ENCODE measurements at places on chromosomes 5 and 9. TPM values are rescaled to one million over a fixed set of nuclear protein-coding genes. Genes with fewer than 3 reads are reported as not detected.

Gene PCDHGC3
- total RNA-seq = 28.1 TPM

Gene PROB1
- total RNA-seq = 6.6 TPM

Gene QRFP
- not detected for total RNA-seq

DNA sequence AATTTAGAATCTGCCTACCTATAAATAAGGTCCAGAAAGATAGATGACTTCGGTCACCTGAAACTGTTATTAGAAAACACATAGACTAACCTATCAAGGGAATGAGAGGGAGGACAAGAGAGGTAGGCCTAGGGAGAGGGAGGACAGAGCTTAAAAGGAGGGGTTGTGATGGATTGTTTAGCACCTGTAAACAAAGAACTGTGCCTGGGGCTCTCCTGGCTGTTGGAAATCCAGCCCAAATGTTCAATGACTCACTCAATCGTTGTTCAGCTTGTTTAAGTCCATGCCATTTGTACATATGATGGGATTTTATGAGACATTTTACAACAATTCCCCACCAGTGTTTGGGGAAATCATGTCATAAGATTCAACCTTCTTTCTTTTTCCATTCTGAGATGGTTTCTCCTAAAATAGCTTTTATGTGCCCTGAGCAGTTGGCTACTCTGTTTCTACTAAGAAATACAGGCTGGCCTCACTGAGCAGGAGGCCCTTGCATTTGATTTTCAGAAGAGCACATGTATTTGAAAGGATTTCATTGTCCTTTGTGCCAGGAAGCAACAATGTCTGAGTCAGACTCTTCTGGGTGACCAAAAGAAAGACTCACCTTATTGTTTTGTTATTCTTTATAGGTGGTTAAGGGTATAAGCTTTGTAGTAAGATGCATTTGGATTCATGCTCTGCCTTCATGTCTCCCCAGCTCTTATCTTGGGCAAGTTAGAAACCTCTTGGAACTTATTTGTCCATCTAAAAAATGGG lies 48.2 kb upstream of the GPR151 start:
- no peaks in the 10 kb centered on the region for H3K36me3 ChIP-seq
- no peaks in the 10 kb centered on the region for H3K27me3 ChIP-seq
- no peaks in the 10 kb centered on the region for H3K4me1 ChIP-seq
- no peak overlapping the region for H3K27ac ChIP-seq

DNA sequence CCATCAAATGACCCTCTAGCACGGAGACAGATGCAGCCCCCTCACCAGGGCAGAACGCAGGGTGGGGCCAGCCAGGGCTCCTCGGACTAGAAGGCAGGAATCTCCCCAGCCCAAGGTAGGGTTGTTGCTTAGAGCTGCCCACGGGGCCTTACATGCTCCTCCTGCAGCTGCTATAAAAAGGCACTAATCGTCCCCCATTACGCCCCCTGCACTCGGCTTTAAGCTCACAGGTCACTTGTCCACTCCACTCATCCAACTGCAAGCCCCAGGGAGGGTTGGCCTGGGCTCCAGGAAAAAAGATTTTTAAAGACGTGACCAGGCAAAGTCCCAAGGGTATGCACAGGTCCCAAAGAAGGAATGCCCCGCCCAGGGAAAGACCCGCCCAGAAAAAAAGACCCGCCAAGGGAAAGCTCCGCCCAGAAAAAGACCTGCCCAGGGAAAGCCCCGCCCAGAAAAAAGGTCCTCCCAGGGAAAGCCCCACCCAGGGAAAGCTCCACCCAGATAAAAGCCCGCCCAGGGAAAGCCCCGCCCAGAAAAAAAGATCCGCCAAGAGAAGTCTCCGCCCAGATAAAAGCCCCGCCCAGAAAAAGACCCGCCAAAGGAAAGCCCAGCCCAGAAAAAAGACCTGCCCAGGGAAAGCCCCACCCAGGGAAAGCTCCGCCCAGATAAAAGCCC lies 11.1 kb downstream of the GRIN1 start:
- H3K4me3 ChIP-seq = no peak overlapping the region
- H3K27ac ChIP-seq = no peak overlapping the region
- H3K36me3 ChIP-seq = no peaks in the 10 kb centered on the region
- peak; percentile 80 for DNase-seq
- H3K4me1 ChIP-seq = no peaks in the 10 kb centered on the region

GRCh38 chr5:139660105-139660922 lies 12.2 kb downstream of the CXXC5 start:
- no peak for DNase-seq
- H3K4me3 ChIP-seq = no peak overlapping the region
- peak overlapping the region; percentile 66 for H3K27ac ChIP-seq
- H3K27me3 ChIP-seq = no peaks in the 10 kb centered on the region
- H3K36me3 ChIP-seq = no peaks in the 10 kb centered on the region
- peaks cover 25% of the 10 kb centered on the region for H3K4me1 ChIP-seq

DNA sequence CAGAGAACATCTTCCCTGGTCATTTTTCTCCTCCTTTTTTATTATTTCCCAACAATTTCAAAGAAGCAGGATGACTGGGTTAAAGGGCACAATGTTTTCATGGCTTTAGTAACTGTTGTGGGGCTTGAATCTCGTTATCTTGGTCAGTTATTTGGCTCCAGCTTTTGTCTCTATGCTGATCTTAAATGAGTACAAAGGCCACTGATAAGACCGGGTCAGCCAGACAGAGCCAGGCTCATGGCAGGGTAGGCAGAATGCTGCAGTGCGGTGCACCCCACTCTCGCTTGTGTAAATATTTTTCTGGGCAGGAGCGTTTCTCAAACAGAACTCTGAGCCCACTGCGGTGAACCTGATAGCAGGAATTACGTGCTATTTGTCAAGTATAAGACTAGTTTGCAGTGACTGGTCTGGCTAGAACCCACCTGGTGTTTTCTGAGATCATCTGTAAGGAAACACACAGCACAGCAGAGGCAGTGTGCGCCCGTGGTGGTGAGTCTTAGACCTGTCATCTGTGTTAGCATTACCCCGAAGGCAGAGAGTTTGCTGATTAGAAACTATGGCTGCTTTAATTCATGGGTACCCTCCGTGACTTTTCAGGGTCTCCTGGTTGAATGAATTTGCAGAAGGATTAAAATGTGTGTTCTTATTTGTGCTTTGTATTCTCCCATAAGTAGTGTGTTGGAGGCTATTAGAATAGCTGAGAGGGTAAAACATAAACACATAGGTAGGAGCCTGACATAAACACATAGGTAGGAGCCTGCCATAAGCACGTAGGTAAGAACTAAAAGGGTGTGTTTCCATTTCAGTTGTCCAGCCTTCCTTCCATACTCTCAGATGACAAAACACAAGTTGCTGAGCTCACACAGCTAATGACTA lies 158.6 kb upstream of the DMRT1 start:
- DNase-seq = no peak
- H3K4me3 ChIP-seq = peak overlapping the region; percentile 30
- no peaks in the 10 kb centered on the region for H3K27me3 ChIP-seq
- peaks cover 11% of the 10 kb centered on the region for H3K4me1 ChIP-seq
- peaks cover 10% of the 10 kb centered on the region for H3K36me3 ChIP-seq

GRCh38 chr5:175035882-175036533 lies 311.6 kb downstream of the MSX2 start:
- no peak overlapping the region for H3K27ac ChIP-seq
- H3K36me3 ChIP-seq = no peaks in the 10 kb centered on the region
- H3K4me3 ChIP-seq = no peak overlapping the region
- H3K27me3 ChIP-seq = no peaks in the 10 kb centered on the region

DNA sequence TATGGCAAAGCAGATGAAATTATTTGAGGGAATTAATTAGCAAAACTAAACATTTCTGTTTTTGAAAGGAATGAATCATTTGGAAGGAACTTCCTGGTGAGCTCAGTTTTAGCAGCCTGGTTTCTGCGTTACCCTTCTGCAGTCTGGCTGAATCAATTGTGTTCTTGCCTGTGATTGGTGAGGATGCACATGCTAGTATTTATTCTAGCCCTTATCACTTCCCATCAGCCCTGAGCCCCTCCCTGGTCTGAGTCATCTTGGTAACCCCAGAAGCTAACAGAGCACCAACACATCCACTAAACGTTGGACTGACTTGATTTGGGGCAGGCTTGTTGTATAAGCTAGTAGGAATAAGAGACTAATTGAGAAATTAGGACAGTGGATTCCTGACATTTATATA lies 6.6 kb downstream of the TJP2 start:
- H3K27ac ChIP-seq = no peak overlapping the region
- DNase-seq = no peak
- H3K4me1 ChIP-seq = peaks cover 13% of the 10 kb centered on the region
- no peak overlapping the region for H3K4me3 ChIP-seq
- H3K27me3 ChIP-seq = peaks cover 5% of the 10 kb centered on the region

DNA sequence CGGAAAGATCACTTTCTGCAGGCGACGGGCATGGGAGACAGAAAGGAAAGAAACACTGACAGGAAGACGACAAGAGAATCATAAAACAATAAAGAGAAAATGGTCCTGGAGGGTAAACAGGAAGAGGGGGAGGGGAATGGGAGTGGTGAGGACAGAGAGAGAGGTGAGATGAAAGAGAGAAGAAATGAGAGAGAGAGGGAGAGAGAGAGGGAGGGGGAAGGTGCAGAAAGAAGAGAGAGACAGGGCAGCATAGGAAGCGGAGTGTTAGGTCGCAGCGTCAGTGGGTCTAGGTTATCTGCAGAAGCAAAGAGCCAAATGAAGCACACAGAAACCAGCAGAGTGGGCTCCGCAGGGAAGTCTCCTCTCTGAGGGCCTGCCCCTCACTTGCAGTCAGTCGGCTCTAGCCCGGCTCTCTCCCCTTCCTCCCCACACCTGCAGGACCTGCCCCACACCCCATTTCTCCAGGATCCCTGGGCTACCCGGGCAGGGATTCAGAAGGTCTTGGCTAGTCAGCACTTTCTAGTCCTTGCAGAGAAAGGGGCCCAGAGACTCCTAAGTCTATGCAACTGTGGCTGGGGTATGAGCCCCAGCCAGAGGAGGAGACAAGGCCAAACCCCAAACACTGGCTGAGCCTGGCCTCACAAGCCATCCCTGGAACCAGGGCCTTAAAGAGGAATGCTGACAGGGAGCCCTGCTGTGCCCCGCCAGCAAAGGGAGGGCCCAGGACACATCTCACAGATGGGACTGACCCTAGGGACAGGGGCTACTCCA lies 29.7 kb upstream of the MEIKIN start:
- H3K36me3 ChIP-seq = no peaks in the 10 kb centered on the region
- H3K27me3 ChIP-seq = no peaks in the 10 kb centered on the region
- no peak overlapping the region for H3K4me3 ChIP-seq
- no peaks in the 10 kb centered on the region for H3K4me1 ChIP-seq
- DNase-seq = peak; percentile 65

DNA sequence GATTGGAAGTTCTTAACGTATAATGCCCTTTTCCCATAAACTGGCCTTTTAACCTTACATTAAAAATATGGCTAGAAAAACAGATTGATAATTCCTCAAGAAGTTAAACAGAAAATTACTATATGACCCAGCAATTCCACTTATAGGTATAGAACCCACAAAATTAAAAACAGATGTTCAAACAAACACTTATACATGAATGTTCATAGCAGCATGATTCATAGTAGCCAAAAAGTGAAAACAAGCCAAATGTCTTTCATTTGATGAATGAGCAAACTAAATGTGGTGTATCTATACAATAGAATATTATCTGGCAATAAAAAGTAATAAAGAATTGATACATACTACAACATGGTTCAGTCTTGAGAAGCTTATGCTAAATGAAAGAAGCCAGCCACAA lies 35.5 kb downstream of the POU5F2 start:
- H3K4me1 ChIP-seq = no peaks in the 10 kb centered on the region
- H3K36me3 ChIP-seq = no peaks in the 10 kb centered on the region
- H3K4me3 ChIP-seq = no peak overlapping the region
- no peak overlapping the region for H3K27ac ChIP-seq

- no peak overlapping the region for H3K27ac ChIP-seq
- H3K4me3 ChIP-seq = no peak overlapping the region
- DNase-seq = peak; percentile 59
- H3K27me3 ChIP-seq = no peaks in the 10 kb centered on the region
- peaks cover 6% of the 10 kb centered on the region for H3K4me1 ChIP-seq
- H3K36me3 ChIP-seq = no peaks in the 10 kb centered on the region
Observed at GRCh38 chr5:59555596-59555995, 337.9 kb downstream of the PDE4D start.

DNA sequence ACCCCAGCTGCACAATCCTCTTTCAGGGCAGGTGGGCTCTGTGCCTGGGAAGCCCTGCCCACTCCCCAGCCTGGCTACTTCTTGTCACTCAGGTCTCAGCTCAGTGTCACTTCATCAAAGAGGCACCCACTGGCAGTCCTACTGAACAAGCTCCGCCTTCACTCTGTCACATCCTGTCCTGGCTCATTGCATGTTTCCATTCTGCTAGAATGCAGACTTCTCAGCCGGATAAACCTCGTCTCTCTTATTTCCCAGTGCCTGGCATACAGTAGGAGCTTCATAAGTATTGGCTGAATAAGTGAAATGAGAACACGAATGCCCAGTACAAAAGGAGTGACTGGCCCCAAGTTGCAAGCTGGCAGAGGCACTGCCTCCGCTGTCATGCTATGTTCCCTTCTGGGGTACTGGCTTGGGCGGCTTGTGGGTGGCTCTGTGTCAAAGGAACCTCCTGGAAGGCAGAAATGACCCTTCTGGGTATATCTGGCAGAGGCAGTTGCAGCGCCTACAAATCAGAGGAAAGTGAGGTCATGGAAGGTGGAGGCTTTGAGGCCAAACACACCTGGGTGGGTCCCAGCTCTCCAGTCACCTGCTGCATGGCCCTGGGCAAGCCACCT lies 98.3 kb upstream of the PHYKPL start:
- no peaks in the 10 kb centered on the region for H3K4me1 ChIP-seq
- H3K27ac ChIP-seq = no peak overlapping the region
- H3K36me3 ChIP-seq = no peaks in the 10 kb centered on the region
- no peak for DNase-seq

GRCh38 chr5:127925916-127926315 lies 157.7 kb upstream of the SLC12A2 start:
- DNase-seq = no peak
- H3K4me1 ChIP-seq = no peaks in the 10 kb centered on the region

DNA sequence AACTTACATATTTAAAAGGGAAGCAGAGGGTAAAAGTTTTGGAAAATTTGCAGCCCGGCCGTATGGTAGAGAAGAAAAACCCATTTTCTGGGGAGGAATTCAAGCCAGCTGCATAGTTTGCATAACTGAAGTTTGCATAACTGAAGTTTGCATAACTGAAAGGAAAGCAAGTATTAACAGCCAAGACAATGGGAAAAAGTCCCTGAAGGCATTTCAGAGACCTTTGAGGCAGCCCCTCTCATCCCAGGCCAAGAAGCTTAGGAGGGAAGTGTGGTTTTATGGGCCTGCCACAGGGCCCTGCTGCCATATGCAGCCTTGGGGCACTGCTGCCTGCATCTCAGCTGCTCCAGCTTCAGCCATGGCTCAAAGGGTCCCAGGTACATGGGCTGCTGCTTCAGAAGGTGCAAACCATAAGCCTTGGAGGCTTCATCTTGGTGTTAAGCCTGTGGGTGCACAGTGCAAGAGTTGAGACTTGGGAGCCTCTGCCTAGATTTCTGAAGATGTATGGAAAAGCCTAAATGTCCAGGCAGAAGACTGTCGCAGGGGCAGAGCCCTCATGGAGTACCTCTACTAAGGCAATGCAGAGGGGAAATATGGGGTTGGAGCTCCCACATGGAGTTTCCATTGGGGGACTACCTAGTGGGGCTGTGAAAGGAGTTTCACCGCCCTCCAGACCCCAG lies 36.9 kb upstream of the CXCL14 start:
- H3K4me3 ChIP-seq = peak overlapping the region; percentile 44
- H3K4me1 ChIP-seq = no peaks in the 10 kb centered on the region
- peak; percentile 46 for DNase-seq
- H3K27me3 ChIP-seq = no peaks in the 10 kb centered on the region
- H3K36me3 ChIP-seq = no peaks in the 10 kb centered on the region
- no peak overlapping the region for H3K27ac ChIP-seq

- H3K36me3 ChIP-seq = no peaks in the 10 kb centered on the region
- no peak for DNase-seq
- H3K27ac ChIP-seq = no peak overlapping the region
- H3K4me3 ChIP-seq = no peak overlapping the region
Observed at GRCh38 chr9:82558346-82558745, 504.6 kb downstream of the RASEF start.

GRCh38 chr5:150651382-150651781 lies 9.7 kb upstream of the MYOZ3 start:
- DNase-seq = peak; percentile 59
- H3K27me3 ChIP-seq = no peaks in the 10 kb centered on the region
- H3K4me1 ChIP-seq = no peaks in the 10 kb centered on the region
- H3K36me3 ChIP-seq = no peaks in the 10 kb centered on the region

Measured in endodermal cell (in vitro differentiated cells).